ENCODE measurements at places on chromosomes 3 and 15.

DNA sequence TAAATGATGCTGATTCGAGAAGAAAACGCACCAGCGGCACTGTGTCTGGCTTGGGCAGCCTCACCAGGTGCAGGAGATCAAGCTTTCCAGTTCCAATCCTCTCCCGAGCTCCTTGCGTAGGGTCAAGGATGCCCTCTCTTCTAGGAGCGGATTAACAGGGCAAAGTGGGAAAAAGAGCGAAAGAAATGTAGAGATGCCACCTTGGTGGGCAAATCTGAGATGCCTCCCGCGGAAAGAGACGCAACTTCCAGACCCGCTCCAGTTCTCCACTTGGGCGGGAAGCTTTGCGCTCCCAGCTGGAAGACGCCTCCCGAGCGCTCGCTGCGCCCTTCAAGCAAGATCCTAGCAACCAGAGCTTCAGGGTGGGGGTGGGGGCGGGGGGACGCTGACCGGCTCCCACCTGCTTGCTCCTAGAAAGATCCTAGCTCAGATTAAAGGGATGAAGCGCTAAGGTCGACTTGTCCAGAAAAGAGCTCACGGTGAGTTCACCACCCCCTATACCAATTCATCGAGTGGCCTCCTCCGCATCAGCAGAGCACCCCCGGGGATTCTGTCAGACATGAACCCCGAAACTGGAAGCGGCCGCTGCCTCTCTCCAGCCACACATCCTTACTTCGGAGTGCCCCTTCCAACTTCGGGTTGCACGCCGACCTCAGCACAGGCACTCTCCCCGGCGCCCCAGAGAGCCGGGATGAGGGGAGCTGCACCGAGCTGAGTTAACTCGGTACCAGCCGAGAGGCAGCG lies 769 bp downstream of the TAFA4 start:
- DNase-seq: no peak

DNA sequence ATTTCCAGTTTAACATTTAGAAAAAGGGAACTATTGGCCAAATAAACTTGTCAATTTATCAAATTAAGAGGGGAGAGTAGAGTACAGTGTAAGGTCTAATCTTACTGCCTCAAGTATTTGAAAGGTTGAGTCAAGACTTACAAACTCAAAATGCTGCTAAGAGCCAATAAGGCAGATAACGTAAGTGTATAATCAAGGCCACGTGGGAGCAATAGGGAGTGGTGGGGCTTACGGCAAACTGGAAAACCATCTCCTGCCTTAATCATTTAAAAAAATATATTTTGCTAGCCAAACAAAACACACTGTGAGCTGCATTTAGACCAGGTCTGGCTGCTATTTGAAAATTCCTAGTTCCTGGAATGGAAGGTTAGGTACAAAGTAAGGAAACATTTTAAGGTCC lies 107.3 kb upstream of the FRMD4B start:
- no peak for DNase-seq

DNA sequence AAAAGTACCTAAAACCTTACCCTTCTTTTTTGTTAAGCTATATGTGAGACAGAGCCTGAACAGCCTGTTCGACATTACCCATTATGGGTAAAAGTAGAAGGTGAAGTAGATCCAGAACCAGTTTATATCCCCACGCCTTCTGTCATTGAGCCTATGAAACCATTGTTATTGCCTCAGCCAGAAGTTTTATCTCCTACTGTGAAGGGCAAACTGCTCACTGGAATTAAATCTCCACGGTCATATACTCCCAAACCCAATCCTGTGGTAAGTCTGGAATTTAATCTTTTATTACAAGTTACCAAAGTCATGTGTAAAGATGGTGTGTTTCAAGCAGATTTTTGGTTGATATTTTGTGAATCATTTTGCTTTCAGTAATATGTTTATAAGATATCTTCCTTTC lies 47.1 kb upstream of the MAPKBP1 start:
- no peak for DNase-seq

- DNase-seq: peak; percentile 54
Measured at GRCh38 chr15:77107531-77108355, 36.8 kb upstream of the TSPAN3 start.

DNA sequence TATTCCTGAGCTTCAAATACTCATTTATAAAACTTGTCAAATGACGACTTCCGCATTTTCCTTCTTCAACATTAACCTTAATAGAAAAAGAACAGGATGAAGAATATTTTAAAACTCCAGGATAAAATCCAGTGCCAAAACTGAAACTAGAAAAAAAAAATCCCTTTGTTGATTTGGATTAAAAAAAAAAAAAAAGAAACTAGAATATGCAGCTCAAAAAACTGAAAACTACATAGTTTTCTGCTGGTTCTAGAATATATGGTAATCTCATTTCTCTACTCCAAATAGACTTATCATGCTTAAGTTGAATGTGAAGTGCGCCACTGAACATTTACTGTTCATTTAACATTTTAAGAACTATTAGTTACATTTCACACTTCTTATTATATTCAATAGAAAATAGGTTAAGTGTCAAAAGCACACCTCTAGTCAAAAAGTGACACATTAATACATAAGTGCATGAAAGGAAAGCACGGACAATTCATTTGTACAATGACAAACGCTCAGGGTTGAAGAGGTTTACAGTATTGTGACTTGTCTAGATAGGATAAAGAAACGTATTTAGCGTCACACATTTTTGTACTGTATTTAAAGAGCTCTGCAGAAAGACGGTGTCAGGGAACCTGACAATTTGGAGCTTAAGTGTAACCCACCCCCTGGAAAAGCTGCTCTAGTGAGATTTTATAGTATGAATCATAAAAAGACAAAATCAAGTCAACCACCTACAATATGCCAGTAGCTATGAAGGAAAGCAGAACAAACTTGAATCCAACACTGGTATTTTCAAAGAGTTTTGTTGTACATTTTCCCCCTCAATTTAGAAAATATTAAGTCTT lies 5.8 kb downstream of the TRA2B start:
- DNase-seq: no peak

GRCh38 chr15:72319985-72320671 lies at the start of gene CELF6:
Gene CELF6 (minus strand): TSS chr15:72320157. CDS start chr15:72319874, 283 bp downstream.
- peak; percentile 59 for DNase-seq

- DNase-seq: no peak
Measured at GRCh38 chr15:31127596-31128261, 26.2 kb upstream of the TRPM1 start.

DNA sequence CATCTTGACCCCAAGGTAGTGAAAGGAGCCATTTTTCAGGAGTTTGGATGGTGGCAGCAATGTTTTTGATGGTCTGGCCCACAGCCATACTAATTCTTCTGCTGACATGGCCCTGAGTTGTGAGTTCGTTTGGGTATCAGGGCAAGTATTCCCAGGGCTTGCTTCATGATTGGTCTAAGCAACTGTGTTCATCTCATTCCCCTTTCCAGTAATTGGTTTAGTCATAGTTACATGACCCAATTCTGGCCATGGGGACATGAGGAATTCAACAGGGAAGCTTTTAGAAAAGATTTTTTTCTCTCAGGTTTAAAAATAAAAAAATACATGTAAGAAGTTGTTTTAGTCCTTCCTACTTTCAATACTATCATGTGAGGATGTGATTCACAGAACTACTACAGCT lies 150.5 kb upstream of the NPHP3 start:
- no peak for DNase-seq

DNA sequence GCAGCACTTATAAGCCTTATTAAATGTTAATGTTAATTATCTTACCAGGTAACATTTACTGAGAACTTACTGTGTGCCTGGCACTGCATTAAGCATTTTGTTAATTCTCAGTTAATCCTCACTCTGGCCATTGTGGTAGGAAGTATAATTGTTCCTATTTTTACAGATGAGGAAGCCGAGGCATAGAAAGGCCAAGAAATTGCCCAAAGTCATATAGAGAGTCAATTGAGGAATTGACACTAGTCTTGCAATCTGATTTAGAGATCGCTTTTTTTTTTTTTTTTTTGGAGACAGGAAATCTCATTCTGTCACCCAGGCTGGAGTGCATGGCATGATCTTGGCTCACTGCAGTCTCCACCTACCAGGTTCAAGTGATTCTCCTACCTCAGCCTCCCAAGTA lies 132.6 kb upstream of the PROK2 start:
- DNase-seq: peak; percentile 45

DNA sequence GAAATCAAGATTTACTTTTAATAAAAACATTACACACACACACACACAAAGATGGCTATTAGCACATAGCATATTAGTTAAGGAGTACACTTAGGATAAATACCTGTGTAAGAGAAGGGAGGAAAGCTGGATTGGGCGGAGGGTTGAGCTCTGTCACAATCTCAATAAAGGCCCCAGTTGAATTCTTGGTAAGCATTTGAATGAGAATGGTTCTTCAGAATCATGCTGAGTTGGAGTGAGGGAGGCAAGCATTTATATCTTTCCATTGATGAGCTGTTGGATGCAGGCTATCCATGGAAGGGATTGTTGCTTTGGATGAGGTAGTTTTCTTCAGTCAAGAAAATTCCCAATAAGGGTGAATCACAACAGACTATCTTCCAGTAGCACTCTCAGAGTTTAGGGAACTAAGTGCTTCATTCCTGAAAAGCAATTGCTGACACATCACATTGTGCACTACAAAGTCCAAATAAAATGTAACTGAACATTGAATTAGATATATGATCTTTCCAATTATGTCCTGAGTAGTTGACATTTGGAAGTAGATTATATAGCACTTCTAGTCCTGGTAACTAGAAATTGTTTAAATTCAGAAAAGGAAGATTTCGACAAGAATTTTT lies 95.7 kb downstream of the SUCNR1 start:
- no peak for DNase-seq

DNA sequence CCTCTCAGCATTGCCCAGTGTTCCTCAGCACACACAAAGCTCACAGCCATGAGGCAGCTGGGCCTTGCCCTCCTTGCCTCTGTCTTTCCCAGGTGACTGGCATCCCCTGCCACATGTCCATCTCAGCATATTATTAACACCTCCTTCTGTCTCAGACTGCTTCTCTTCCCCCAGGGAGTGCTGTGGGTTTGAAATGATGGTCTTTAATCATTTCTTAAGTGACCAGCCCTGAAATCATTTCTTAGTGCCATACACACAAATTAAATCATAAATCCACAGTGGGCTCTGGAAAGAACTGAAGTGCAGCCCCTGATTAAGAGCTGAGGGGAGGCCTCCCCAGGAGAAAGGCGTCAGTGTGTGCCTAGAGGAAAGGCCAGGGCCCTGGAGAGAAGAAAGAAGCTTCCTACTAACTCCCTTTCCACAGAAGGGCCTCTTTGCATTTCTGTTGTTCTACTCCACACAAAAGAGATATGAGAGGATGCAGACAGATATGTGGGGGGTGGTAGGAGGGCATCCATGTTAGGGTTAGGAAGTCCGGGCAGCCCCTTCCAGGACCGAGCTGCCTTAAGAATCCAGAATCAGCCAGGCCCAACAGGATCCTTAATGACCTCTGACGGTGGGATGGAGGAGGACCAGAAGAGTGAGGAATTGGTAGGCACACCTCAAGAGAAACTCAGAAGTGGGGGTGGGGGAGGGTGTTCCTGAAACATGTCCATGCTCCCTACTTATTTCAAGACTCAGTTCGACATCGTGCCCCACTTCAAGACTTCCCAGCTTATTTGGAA lies 290.8 kb downstream of the EPHB1 start:
- no peak for DNase-seq

GRCh38 chr3:197445896-197446699 lies 109.7 kb downstream of the BDH1 start:
- DNase-seq: no peak

DNA sequence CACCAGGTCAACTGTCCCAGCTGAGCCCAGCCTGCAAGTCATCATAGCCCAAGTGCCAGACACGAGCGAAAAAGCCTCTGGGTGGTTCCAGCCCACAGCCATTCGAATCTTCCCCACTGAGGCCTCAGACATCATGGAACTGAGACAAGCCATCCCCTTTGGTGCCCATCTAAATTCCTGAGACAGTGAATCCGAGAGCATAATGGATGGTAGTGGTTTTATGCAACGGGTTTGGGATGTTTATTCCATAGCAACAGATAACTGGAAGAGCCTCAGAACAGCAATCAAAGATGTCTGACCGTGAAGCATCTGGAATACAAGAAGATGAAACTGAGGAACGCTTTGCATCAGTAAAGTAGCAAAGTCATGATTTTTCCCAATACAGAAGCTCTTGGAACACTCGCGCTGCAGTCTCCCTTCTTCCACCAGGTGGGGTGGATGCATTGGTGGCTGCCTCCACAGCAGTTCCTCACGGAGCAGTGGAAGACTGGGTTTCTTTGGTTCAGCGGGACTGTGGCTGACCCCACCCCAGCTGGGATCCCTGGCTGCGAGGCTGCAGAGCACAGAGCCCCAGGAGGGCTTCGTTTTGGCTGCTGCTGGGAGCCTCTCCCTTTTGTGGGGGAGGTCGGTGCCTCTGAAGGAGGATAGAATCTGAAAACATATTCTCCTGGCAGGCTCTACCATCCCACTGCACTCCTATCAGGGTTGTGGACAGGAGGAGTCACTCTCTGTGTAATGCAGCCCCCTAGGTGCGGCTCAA lies 26.4 kb upstream of the PDE8A start:
- DNase-seq: peak; percentile 89

DNA sequence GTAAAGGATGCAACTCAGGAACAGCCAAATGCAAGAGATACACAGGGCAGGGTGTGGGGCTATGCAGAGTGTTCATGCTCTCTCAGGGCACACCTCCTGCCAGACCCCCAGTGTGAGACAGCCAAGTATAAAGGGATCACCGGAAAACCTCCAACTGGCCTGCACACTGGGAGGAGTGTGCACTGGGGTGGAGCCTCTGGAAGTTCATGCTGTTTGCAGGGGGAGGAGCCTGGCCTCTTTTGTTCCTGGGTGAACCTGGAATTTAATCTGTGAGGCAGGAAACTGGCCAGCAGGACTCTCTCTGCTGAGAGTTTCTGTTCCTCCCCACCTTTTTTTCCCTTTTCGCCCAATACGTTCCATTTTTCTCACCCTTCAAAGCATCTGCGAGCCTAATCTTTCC lies 204.1 kb downstream of the WNT5A start:
- DNase-seq: no peak

- DNase-seq: no peak
Measured at GRCh38 chr3:146547235-146547835, 2.9 kb upstream of the PLSCR1 start.

- DNase-seq: no peak
Measured at GRCh38 chr15:85415783-85416182, 35.4 kb downstream of the AKAP13 start.

- DNase-seq: no peak
Measured at GRCh38 chr3:170323331-170323730, 34.2 kb upstream of the SKIL start.

DNA sequence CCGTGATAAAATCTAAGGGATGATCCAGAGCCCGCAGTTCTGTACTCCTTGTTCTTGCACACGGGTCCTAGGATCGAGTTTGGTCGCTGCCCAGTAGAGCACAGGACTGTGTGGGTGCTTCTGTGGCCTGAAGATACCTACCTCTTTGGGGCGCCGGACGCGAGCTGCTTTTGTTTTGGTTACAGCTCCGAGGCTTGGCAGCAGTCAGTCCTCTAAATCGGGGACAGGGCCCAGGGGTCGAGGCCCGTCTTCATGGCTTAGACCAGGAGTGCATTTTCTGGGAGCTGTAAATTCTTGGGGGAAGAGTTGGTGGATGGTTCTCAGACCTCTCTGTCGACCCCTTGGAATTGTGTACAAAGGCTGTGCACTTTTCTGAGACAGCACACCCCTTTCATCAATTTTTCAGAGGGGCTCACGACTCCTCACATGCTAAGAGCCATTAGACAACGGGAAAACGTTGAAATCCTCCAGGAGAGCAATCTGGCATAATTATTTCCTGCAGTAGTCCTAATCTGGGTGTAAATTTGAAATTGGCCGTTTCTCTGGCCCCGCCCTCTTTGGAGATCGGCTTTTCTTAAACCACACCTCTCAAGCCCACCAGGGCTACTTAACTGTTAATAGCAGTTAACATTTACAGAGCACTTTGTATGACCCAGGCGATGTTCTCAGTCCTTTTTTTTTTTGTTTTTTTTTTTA lies 928 bp downstream of the CEP97 start:
- DNase-seq: peak; percentile 44

GRCh38 chr15:85382942-85383341 lies 2.5 kb downstream of the AKAP13 start:
- DNase-seq: no peak

Data from pons (tissue), 1 donor.